ENCODE measurements at places on chromosomes 2 and 18. TPM values are rescaled to one million over a fixed set of nuclear protein-coding genes. Genes with fewer than 3 reads are reported as not detected.

- H3K4me1 ChIP-seq: peaks cover 7% of the 10 kb centered on the region
- H3K27me3 ChIP-seq: no peaks in the 10 kb centered on the region
- peak overlapping the region; percentile 5 for H3K27ac ChIP-seq
- H3K36me3 ChIP-seq: no peaks in the 10 kb centered on the region
These were observed 75.8 kb downstream of the ZEB2 start for GRCh38 chr2:144443837-144444817.

DNA sequence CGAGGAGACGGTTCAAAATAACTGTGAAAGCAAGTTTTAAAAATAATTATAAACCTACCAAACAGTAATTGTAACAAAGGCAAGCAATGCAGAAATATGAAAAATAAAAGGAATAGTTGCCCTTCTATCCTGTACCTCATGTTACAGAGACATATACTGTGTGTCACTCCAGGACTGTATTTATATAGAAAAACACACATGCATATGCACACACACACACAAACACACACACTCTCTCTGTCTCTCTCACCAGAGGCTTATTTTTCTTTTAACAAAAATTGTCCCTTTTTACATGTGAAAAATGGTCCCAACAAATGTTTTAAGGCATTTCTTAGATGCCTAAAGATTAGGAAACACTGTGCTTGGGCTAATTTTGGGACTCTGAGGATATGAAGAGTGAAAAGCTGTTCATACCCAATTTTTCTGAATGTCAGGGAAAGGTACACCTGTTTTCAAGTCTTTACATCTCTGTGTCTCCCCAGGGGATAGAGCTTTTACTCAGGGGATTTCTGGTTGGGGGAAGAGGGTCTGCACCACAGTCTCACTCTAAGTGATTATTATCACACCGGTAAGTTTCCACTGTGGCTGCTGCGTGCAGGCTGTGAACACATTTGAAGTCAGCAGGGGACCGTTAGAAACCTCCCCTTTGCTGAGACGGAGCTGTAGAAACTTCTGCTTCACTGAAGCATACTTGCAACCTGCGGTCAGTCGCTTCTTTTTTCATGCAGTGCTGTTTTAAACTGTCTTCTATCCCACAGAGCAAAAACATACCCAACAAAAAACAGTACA is 51.4 kb upstream of the SPAG16 start:
- H3K4me1 ChIP-seq: no peaks in the 10 kb centered on the region
- no peak for DNase-seq
- no peak overlapping the region for H3K4me3 ChIP-seq
- H3K27ac ChIP-seq: no peak overlapping the region

DNA sequence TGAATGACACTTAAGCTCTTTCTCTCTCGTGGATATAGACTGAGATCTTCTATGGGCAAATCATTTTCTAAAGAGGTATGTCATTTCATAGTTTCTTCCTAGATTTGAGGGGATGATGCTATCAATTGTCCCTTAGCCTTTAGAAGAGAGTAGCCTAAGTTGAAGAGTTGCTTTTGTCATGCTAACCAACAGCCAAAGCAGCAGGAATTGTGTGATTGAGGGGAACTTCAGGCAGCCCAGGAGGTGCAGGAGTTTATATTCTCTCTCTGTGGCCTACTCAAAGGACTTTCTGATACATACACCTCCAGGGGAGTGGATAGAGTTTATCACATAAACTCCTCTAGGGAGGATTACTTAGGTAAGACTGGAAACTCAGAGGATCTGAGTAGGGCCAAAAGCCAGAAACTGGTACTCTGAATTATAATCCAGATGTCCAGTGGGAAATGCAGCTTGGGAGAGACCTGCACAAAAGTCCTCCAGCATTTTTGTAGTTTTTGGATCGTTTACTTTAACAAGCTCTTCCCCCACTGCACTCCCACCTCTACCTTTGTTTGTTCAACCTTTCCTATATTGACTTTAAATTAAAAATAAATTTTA is 150.7 kb upstream of the CCDC68 start:
- H3K27me3 ChIP-seq: no peaks in the 10 kb centered on the region
- no peaks in the 10 kb centered on the region for H3K36me3 ChIP-seq
- H3K27ac ChIP-seq: no peak overlapping the region
- H3K4me1 ChIP-seq: no peaks in the 10 kb centered on the region
- no peak for DNase-seq
- H3K4me3 ChIP-seq: no peak overlapping the region

DNA sequence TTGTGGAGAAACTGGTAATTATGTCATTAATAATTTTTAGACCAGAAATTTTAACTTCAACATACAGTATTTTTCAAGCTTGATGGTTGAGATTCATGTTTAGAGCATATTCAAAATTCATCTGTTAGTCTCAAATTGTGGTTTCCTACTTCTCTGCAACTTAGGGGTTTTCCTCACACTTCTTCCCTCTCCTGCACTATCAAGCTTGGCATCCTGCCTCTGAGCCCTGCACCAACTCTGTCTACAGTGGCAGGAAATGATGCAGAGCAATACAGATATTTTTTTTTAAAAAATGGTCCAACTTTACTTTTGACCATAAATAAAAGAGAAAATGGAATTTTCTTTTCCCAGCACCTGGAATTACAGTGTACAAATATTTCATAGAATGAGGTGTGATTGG is 247.3 kb downstream of the NUP35 start:
- H3K4me1 ChIP-seq: no peaks in the 10 kb centered on the region
- no peaks in the 10 kb centered on the region for H3K36me3 ChIP-seq
- no peak for DNase-seq
- H3K4me3 ChIP-seq: no peak overlapping the region
- H3K27me3 ChIP-seq: no peaks in the 10 kb centered on the region
- H3K27ac ChIP-seq: no peak overlapping the region

GRCh38 chr2:142965443-142965842 is 88.0 kb downstream of the KYNU start:
- no peaks in the 10 kb centered on the region for H3K36me3 ChIP-seq
- no peak overlapping the region for H3K27ac ChIP-seq
- H3K27me3 ChIP-seq: no peaks in the 10 kb centered on the region

Gene PROC
- total RNA-seq: not detected

GRCh38 chr2:159637240-159637639 is 20.9 kb upstream of the BAZ2B start:
- no peaks in the 10 kb centered on the region for H3K27me3 ChIP-seq
- no peak for DNase-seq
- no peaks in the 10 kb centered on the region for H3K4me1 ChIP-seq
- no peaks in the 10 kb centered on the region for H3K36me3 ChIP-seq

GRCh38 chr2:44388877-44389276 is 27.1 kb downstream of the CAMKMT start:
- no peak for DNase-seq
- H3K36me3 ChIP-seq: no peaks in the 10 kb centered on the region
- no peak overlapping the region for H3K27ac ChIP-seq
- H3K4me1 ChIP-seq: no peaks in the 10 kb centered on the region
- H3K4me3 ChIP-seq: no peak overlapping the region

Gene DYSF
- 12.5 TPM for total RNA-seq

- no peak for DNase-seq
- H3K27ac ChIP-seq: no peak overlapping the region
- no peaks in the 10 kb centered on the region for H3K4me1 ChIP-seq
- no peak overlapping the region for H3K4me3 ChIP-seq
These were observed 140.3 kb downstream of the CYRIA start for GRCh38 chr2:16525265-16525887.

DNA sequence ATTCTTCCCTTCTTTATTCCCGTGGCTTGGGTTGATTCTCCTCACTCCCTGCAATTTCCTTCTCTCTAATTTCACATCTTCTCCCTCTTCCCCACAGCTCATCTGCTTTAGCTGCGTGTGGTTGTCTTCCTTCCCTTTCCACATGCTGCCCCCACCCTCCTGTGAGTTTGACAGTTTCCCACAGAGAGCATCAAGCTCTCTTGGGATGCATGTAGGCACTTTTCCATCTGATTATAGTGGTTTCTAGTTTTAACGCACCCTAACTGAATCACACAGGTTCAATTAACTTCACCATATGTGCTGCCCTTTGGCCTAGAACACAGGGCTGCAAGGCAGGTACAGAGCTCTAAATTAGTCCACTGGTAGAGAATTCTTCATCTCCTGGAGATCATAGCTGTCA is 110.5 kb downstream of the TACR1 start:
- H3K36me3 ChIP-seq: no peaks in the 10 kb centered on the region
- H3K27me3 ChIP-seq: no peaks in the 10 kb centered on the region
- no peak overlapping the region for H3K27ac ChIP-seq
- no peak overlapping the region for H3K4me3 ChIP-seq

GRCh38 chr18:74114116-74114515 is 33.5 kb downstream of the FBXO15 start:
- no peaks in the 10 kb centered on the region for H3K36me3 ChIP-seq
- no peak overlapping the region for H3K4me3 ChIP-seq
- no peaks in the 10 kb centered on the region for H3K27me3 ChIP-seq
- H3K27ac ChIP-seq: no peak overlapping the region

GRCh38 chr18:50694147-50694546 is 125.7 kb downstream of the MRO start:
- H3K4me1 ChIP-seq: no peaks in the 10 kb centered on the region
- H3K36me3 ChIP-seq: no peaks in the 10 kb centered on the region
- peak; percentile 18 for DNase-seq
- no peak overlapping the region for H3K27ac ChIP-seq

DNA sequence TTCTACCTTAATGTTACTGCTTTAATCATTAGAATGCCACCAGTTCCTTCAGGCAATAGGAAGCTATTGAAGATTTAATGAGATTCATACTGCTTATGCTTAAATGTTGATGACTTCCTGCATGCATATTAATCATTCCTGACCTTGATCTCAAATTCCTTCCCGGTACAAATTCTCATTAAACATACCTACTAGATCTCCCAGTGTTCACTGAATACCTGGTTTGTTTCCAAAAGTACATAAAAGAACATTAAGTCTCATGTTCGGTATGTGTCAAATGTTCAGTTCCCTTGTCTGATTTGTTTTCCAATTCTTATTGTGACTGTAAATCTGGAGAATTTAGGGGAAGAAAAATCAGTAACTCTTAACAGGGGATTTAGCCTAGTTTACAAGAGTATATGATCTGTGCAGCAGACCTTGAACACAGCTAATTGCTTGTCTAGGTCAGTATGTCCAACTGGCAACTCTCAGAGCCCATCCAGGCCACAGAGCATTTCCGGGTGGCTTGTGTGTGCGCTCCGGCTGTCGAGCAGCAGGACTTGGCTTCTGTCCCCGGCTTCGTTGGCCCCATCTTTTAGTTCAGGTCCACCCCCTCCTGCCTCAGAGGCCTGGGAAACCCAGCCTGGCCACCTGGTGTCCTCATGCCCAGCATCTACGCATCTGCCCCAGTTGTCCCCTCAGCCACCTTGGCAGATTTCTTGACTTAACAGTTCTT is 13.1 kb downstream of the METAP1D start:
- no peak for DNase-seq
- no peaks in the 10 kb centered on the region for H3K27me3 ChIP-seq
- H3K4me1 ChIP-seq: no peaks in the 10 kb centered on the region
- no peak overlapping the region for H3K4me3 ChIP-seq
- no peaks in the 10 kb centered on the region for H3K36me3 ChIP-seq
- no peak overlapping the region for H3K27ac ChIP-seq

DNA sequence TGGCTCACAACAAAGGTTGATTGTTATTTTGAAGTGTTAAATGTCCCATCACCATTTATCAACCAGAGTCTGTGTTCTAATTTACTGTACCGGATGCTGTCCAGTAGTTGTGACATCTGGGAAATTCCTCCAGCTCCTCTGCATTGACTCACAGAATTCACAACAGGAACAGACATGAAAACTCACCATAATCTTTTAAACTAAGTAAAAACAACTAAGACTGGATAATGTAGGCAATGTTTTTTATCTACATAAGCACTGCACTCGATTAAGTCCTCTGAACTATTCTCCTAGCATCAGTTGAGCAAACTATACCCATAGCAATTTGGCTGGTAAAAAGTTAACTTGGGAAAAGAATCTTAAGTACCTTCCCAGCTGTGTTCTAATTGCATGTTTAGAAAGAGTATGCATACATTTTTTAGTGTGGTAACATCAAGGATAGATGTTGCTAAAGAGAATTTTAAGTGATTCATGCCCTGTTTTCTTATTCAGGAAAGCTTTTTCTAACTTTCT is 42.9 kb upstream of the MYO1B start:
- DNase-seq: no peak
- no peaks in the 10 kb centered on the region for H3K27me3 ChIP-seq
- no peak overlapping the region for H3K4me3 ChIP-seq
- no peaks in the 10 kb centered on the region for H3K36me3 ChIP-seq
- no peaks in the 10 kb centered on the region for H3K4me1 ChIP-seq

- DNase-seq: no peak
- H3K27ac ChIP-seq: no peak overlapping the region
- H3K36me3 ChIP-seq: no peaks in the 10 kb centered on the region
- no peak overlapping the region for H3K4me3 ChIP-seq
- H3K27me3 ChIP-seq: peaks cover 12% of the 10 kb centered on the region
These were observed 23.8 kb downstream of the EN1 start for GRCh38 chr2:118823633-118824032.

Gene LIPG
- total RNA-seq: 3.9 TPM

GRCh38 chr2:182716650-182716979 is 558 bp downstream of the DNAJC10 start:
- peaks cover 16% of the 10 kb centered on the region for H3K4me1 ChIP-seq
- peak overlapping the region; percentile 88 for H3K27ac ChIP-seq
- peak overlapping the region; percentile 86 for H3K4me3 ChIP-seq
- no peak for DNase-seq
- no peaks in the 10 kb centered on the region for H3K27me3 ChIP-seq

DNA sequence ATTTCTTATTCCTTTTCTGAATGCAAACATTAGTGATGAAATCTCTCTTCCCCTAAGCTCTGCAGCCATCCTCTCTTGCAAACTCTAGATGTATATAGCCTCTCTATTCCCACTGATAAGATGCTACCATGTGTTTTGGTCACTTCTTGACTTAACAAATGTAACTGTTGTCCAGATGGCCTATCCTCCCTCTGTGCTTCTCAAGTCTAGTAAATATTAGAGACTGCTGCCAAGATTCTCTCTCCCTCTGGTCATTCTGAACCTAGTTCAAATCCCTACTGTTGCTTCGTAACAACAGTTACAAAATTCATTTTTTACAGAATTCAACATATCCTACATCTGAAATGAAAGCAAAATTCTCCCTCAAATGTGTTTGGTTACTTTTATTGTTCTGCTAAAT is 156.6 kb downstream of the TXNL1 start:
- H3K4me1 ChIP-seq: no peaks in the 10 kb centered on the region
- no peak overlapping the region for H3K27ac ChIP-seq
- H3K4me3 ChIP-seq: no peak overlapping the region
- H3K36me3 ChIP-seq: no peaks in the 10 kb centered on the region
- H3K27me3 ChIP-seq: no peaks in the 10 kb centered on the region

DNA sequence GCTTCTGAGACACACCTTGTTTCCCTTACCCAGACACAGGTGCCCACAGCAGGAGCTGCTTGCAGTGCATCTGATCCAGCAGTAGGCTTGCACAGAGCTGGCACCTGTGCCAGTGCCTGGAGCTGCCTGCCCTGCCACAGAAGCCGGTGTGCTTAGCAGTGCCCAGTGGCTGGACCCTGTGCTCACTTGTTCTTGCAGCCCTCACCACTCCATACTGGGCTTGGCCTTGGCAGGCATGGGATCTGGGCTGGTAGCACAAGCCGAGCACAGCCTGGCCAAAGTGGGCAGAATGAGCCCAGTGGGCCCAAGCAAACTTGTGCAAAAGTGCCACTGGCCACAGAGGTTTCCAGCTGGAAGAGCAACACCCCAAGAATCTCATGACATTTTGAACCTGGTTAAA is 1950.4 kb downstream of the SUCLG1 start:
- DNase-seq: no peak
- H3K27me3 ChIP-seq: no peaks in the 10 kb centered on the region
- no peaks in the 10 kb centered on the region for H3K36me3 ChIP-seq
- no peaks in the 10 kb centered on the region for H3K4me1 ChIP-seq

- H3K4me1 ChIP-seq: no peaks in the 10 kb centered on the region
- no peaks in the 10 kb centered on the region for H3K36me3 ChIP-seq
- no peak within 1 kb of the TSS for H3K27ac ChIP-seq
- DNase-seq: no peak
- no peak within 1 kb of the TSS for H3K4me3 ChIP-seq
- no peaks in the 10 kb centered on the region for H3K27me3 ChIP-seq
These were observed at the start of gene SERPINB10 for GRCh38 chr18:63907664-63908063. Gene SERPINB10, plus strand, starts transcription at chr18:63907958. Its CDS starts 7,553 bp downstream, at chr18:63915511.
